ENCODE measurements at places on chromosomes 7 and 10.

DNA sequence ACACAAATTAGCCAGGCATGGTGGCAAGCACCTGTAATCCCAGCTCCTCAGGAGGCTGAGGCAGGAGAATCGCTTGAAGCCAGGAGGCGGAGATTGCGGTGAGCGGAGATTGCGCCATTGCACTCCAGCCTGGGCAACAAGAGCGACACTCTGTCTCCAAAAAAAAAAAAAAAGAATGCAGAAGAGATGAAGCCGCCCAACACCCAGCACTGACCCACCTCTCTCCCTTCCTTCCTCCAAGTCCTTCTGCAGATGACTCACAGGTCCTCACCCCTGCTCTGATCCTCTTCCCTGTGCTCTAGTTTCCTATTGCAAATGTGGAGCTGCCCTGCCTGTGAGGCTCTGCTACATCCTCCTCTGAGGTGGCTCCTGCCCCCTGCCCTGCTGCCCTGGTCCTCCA, 22.0 kb upstream of the OPALIN start:
- no peak for DNase-seq

DNA sequence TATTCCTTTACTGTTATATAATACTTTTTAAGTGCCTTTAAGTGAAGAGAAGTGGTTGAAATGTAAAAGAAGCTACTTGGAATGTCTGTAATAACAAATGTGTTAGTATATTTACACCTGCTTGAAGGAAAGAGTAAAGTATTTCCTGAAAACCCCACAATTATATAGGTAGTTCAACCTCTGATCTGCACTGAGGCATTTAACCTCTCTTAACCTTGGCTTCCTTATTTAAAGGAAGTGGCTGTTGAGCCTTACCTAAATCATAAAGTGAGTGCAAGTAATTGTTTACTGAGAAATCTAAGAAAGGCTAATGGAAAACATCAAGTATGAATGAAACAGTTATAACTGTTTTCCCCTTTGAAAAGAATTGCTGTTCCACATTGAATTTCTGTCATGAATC, 294.5 kb downstream of the ADK start:
- no peak for DNase-seq

DNA sequence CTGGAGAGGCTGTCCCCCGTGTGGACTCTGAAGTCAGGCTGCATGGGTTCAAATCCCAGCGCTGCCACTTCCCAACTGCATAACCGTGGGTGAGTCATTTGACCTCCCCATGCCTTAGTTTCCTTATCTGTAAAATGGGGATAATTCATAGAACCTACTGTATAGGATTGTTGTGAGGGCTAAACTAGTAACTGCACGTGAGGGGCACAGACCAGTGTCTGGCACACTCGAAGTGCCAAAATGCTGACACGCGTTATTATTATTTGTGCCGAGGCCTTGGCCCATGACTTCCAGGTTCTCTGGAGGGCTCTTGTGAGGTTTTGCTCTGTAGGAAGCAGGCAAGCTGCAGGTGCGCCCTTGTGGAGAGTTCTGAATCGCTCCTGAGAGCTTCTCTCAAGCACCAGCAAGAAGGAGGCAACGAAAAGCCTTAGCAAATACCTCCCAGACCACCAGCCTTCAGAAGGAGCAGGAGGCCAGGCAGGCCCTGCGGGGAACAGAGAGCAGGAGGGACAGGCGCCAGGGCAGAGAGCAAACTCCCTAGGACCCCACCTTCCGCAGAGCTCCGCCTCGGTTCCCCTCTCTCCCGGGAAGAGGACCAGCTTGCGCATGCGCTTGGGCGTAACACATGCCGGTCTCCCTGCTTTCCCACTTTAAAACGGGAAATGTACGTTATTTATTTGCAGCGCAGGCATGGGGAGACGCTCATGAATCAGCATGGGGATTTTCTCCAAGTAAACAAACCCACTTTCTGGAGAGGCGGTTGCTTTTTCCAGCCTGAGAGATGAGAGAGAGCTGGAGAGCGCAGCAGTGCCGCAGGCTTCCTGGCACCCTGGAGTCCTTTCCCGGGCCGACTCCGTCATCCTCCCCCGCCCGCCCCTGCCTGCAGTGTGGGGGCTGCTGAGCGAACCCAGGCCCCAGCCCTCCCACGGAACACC, 39.6 kb downstream of the SORCS3 start:
- no peak for DNase-seq

GRCh38 chr10:86690657-86691084, 22.4 kb downstream of the LDB3 start:
- no peak for DNase-seq

GRCh38 chr10:111209692-111210091, 132.9 kb downstream of the ADRA2A start:
- DNase-seq = no peak

GRCh38 chr7:105963038-105963667, at the start of gene CDHR3:
CDHR3 (plus strand) TSS chr7:105963264; CDS start chr7:105963319, 55 bp downstream.
- no peak for DNase-seq

GRCh38 chr10:83764666-83765065, 374.6 kb upstream of the GHITM start:
- no peak for DNase-seq

DNA sequence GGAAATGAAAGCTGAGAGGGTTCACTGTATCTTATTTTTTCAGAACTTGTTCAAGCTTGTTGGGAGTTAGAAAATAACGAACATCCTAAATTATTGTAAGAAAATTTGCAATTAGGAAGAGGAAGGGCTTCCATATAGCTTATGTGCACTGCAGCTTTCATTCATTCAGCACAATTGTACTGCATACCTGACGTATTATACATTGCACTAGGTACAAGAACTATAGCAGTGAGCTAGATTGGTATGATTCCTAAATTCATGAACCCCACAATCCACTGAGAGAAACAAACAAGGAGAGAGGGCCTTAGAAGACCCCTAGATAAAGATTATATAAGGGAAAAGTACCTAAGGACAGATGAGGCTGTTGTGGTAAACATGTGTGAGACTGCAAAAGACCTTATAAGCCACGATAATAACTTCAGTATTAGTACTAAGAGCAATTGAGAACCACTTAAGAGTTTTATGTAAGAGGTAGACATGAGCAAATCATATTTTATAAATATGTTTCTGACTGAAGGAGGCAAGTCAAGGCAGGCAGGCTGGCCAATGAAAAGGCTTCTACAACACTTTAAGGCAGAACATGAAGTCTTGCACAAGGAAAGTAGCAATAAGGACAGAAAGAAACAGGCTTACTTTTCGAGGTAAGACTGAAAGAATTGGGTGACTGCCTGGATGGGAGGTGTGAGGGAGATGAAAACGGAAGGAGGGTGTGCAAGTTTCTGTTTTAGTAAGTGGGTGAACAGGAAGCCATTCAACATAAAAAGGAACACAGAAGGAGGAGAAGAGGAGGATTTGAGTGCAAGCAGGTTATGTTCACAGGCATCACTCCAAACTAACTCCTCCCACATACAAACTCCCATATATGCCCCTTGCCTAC, 77.9 kb upstream of the LRRN3 start:
- no peak for DNase-seq

- DNase-seq = no peak
These were observed 106.1 kb downstream of the ICA1 start for GRCh38 chr7:8155836-8156235.

- DNase-seq = no peak
These were observed 45.1 kb downstream of the TMEM60 start for GRCh38 chr7:77753173-77753572.

DNA sequence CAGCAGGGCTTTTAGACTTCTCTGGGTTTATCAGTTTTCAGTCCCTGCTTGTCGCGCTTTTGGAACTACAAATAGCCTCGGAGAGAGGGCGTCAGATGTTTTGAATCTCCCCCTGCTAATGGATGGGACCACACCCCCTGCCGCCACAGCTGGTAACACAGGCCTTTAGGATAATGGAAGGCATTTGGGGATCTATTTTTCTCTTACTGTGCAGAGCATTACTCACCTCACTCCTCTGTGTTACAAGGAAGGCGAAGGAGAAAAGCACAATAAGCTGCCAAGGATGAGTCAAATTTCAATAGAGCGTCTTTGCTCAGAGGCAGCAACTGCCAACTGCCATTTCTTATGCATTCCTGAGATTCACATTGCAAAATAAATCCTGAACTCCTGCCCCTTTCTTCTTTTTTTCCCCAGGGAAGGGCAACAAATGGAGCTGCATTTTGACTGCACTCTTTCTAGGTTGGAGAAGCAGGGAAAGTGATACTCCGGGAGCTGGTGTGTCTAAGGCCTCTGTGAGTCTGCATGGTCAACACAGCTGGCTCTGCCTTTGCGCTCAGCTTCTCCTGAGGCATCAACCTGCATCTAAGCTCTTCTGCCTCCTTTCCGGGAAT, 31.5 kb upstream of the SMNDC1 start:
- no peak for DNase-seq

- DNase-seq = no peak
These were observed 279.3 kb upstream of the SORCS1 start for GRCh38 chr10:107443813-107444212.

DNA sequence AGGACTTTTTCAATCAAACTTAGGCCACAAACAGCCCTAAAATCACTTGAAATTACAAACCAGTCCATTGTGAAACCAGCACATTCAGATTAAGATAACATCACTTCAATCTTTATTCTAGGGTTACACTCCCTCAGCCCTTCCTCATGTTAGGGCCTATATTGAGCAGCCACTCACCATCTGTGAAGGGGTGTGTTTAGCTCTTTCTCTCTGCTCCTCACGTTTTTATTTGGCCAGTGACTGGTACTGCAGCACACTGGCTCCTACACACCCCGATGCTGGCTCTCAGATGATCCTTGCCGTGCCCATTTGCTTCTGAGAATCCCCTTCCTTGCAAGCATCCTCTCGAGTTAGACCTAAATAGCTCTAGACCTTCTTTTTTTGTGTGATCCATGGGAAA, 604.5 kb downstream of the INHBA start:
- no peak for DNase-seq

DNA sequence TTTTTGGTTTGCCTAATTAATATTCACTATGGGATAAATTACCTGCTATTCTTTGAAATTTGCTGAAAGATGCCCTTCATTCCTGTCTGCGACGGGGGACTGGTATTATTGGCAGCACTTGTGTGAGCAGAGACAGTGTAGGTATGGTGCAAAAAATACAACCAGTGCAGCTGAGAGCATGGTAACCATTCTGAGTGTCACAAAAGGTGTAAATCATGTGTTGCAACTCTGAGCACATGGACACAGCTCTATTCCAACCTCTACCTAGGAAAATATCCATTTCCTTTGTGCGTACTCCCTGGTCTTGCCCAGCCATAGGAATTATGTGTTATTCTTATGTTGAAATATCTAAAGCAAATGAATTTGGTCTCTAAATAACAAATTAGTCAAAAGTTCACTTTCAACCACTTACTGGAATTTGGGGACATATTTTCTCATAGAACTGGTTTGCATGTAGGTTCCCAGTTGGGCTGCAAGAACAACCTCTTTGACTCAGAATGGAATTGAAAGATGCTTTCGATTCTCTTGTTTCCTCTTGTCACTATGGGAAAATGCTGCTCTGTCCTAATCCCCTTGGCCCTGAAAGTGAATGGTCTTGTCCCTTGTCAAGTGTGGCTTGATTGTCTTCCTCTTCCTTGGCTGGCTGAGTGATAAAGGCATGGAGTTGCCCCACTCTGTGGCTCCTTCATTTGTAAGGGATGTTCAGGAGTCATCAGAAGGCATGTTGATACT, 57.0 kb downstream of the CELF2 start:
- no peak for DNase-seq

- DNase-seq = no peak
These were observed 84.5 kb upstream of the SVIL start for GRCh38 chr10:29719281-29719675.
